ENCODE measurements at places on chromosomes 12 and 14. TPM values are rescaled to one million over a fixed set of nuclear protein-coding genes. Genes with fewer than 3 reads are reported as not detected.
A peak's percentile ranks its signal among the peaks of the same experiment; 100 is the strongest.

The GLT8D2 gene
- not detected for total RNA-seq

The SLC25A21 gene
- 4.3 TPM for total RNA-seq

- no peak overlapping the region for H3K4me3 ChIP-seq
- DNase-seq = no peak
- H3K36me3 ChIP-seq = no peaks in the 10 kb centered on the region
- no peaks in the 10 kb centered on the region for H3K27me3 ChIP-seq
- H3K27ac ChIP-seq = no peak overlapping the region
- no peaks in the 10 kb centered on the region for H3K4me1 ChIP-seq
These were observed 143.0 kb downstream of the ADGRD1 start for GRCh38 chr12:131096681-131097181.

The CDC42BPB gene
- total RNA-seq = 106 TPM

DNA sequence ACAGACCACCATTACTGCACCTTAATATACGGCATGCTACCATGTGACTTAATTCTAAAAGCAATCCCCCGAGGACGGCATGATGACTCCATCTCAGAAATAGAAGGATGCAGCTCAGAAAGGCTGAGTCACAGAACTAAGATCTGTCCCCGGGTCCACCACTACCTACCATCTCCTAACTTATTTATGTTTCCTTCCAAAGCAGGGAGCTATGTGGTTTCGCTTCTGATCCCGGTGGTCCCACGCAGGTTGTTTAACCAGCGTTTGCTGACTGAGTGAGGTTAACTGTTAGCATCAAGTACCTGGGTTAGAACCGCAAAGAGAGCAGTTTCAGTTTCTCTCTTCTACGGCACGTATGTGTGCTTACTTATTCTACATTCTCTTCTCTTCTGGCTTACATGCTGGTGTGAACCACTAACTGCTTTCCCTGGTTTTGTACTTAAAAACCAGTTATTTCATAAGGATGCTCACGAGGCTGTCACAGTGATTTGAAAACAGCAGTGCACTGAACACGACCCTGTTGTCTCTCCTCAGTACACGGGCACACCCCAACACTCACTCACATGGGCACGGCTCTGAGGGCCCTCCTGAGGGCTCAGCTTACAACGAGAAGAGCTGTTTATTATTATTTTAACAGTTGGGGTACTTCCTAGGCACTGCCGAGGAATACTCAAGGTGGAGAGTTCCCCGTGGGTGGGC is 66.7 kb downstream of the CCDC88C start:
- no peaks in the 10 kb centered on the region for H3K27me3 ChIP-seq
- no peaks in the 10 kb centered on the region for H3K36me3 ChIP-seq
- H3K4me3 ChIP-seq = no peak overlapping the region

DNA sequence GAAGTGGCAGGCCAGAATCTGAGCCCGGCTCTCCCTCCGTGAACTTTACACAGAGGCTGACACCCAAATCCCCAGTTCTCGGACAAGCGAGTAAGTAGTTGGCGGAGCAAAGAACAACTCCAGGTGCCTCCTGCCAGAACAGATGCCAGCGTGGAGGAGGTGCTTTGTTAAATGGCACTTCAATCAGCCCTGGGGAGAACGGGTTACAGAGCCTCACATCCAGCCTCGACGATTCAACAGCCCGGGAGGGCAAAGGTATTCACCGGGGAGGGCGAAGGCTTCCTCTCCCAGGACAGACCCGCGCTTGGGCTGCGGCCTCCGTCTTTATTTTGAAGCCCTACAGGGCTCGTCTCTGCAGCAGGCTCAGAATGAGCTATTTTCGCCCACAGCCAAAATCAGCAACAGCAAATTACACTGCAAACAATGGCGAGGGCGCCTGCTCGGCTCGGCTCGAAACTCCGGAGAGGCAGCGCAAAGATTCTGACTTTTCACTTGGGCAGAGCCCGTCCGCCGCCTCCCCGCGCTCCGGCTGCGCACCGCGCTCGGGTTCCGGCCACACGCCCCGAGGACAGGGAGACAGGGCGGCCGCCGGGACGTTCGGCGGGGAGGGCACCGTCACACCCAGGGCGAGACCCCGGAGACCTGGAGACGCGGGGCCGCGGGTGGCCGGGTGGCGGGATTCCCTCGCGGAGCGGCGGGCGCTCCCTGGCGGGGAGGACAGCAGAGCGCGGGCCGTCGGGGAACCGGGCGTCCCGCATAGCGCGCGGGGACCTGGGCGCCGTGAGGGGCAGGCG is 811 bp downstream of the TMCC3 start:
- H3K27me3 ChIP-seq = peaks cover 41% of the 10 kb centered on the region
- no peak for DNase-seq
- H3K4me1 ChIP-seq = no peaks in the 10 kb centered on the region
- no peaks in the 10 kb centered on the region for H3K36me3 ChIP-seq
- H3K4me3 ChIP-seq = peak overlapping the region; percentile 49

The PRB2 gene
- not detected for total RNA-seq

DNA sequence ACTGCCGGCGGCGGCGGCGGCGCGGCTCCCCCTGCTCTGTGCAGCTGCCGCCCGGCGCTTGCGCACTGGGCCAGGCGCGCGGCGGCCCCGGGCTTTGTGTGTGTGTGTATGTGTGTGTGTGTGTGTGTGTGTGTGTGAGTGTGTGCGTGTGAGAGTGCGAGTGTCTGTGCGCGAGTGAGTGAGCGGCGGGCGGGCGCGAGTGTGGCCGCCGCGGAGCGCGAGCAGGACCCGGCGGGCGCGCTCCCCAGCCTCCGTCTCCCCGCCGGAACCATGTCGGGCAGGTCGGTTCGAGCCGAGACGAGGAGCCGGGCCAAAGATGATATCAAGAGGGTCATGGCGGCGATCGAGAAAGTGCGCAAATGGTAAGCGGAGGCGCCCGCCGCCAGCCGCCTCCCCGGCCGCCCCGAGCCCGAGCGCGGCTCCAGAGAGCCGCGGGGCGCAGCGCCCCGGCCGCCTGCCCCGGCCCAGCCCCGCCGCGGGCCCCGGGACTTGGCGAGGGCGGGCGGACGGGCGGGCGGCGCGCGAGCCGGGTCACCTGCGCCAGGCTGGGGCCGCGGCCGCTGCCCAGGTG is at the start of gene BCL7A:
BCL7A (plus strand) TSS at position 63 of the 571 bp plus-strand sequence; CDS start at position 271, 208 bp downstream.
- peak; percentile 88 for DNase-seq
- H3K36me3 ChIP-seq = no peaks in the 10 kb centered on the region
- peak within 1 kb of the TSS; percentile 85 for H3K27ac ChIP-seq
- peaks cover 12% of the 10 kb centered on the region for H3K4me1 ChIP-seq
- no peaks in the 10 kb centered on the region for H3K27me3 ChIP-seq

DNA sequence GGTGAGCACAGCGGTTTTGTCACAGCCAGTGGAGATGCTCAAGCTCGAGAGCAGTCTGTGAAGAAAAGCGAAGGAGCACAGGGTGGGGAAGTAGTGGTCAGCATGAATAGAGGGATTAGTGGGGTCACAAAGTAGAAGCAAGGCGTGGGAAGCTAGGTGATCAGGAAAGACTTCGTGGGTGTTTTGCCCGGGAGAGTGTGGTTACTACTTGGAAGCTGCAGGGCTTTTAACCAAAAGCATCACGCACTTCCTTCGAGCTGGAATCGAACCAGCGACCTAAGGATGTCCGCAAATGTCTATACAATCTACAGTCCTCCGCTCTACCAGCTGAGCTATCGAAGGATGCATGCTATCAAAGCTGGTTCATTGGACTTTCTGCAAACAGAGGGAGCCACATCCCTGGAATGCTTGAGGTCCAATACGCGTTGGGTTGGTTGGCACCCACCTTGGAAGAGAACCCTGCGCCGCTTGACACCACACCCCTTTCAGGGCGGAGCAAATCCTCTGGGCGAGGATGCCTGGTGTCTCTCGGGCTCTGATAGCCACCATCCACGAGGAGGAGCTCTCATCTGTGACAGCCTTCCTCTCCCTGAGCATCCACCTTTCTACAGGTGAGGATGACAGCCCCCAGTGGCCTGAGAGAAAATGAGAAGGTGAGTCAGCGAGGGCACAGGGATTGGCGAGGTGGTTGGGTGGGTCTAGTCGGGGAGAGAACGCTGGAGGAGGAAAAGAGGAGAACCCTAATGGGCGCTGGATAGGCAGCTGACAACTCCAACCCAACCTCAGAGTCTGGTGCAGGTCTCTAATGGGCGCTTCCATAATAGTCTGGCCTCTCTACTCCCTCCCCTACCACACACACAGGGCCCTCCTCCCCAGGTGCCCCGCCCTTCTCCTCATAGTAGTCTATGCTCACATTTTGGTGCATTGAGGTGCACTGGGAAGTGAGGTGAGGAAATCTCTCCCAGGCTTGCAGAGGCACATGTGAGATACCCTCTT is 16.0 kb upstream of the OR6S1 start:
- DNase-seq = peak; percentile 39
- H3K36me3 ChIP-seq = no peaks in the 10 kb centered on the region
- H3K4me1 ChIP-seq = no peaks in the 10 kb centered on the region
- no peak overlapping the region for H3K27ac ChIP-seq

DNA sequence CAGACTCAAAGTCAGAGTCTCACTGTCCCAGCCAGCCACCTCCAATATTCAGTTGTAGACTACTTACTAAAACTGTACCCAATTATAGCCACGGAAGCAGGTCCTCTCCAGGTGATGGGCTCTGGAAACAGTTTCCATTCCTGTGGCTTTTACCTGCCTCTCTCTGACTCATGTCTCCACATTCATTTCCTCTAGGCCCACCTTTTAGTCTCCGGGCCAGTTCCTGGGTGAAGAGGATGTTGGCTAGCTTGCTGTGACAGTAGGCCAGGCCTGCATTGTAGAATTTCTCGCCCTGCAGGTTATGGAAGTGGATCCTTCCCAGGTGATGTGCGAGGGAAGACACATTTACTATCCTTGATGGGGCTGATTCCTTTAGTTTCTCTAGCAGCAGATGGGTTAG is 5.6 kb downstream of the RDH11 start:
- H3K36me3 ChIP-seq = peaks cover 81% of the 10 kb centered on the region
- peaks cover 15% of the 10 kb centered on the region for H3K4me1 ChIP-seq
- no peaks in the 10 kb centered on the region for H3K27me3 ChIP-seq
- no peak overlapping the region for H3K4me3 ChIP-seq
- H3K27ac ChIP-seq = no peak overlapping the region

- H3K4me1 ChIP-seq = no peaks in the 10 kb centered on the region
- no peaks in the 10 kb centered on the region for H3K36me3 ChIP-seq
- no peak overlapping the region for H3K27ac ChIP-seq
These were observed 1.1 kb upstream of the ASPG start for GRCh38 chr14:104084251-104085002.

The FOXG1 gene
- total RNA-seq = 0.09 TPM

DNA sequence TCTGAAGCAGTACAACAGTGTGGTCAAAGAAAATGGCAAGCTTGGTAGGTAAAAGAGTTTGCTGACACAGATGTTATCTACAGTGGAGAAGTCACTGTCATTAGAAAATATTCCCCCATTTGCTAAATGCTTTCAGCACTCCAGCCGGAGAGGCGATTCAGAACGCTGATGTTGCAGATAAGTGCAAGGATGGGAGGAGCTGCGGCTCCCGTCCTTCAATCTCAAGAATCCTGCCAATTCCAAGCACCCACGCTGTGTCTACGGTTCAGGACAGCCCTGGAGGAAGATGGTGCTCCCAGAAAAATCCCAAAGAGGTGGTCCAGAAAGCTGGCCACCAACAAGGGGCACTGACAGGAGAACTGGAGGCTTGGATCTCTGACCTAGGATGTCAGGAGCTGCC is 79.1 kb downstream of the ZFP36L1 start:
- no peaks in the 10 kb centered on the region for H3K27me3 ChIP-seq
- H3K4me1 ChIP-seq = peaks cover 8% of the 10 kb centered on the region
- no peaks in the 10 kb centered on the region for H3K36me3 ChIP-seq
- DNase-seq = no peak
- H3K4me3 ChIP-seq = no peak overlapping the region

- DNase-seq = no peak
- H3K27ac ChIP-seq = no peak overlapping the region
- no peaks in the 10 kb centered on the region for H3K27me3 ChIP-seq
- H3K4me3 ChIP-seq = no peak overlapping the region
- no peaks in the 10 kb centered on the region for H3K36me3 ChIP-seq
- H3K4me1 ChIP-seq = peaks cover 10% of the 10 kb centered on the region
These were observed 145.8 kb downstream of the DICER1 start for GRCh38 chr14:95011445-95012006.

The ART4 gene
- not detected for total RNA-seq

Measured in A673 (cell line).